Stimulated activated CD8-positive, alpha-beta memory T cell treated with anti-CD3 and anti-CD28 coated beads, Interleukin-7, amount 100 ng/mL, for 4 hours (primary cell): ENCODE measurements at places on chromosomes 7 and 10.

- DNase-seq = no peak
Measured at GRCh38 chr10:71124921-71125748, 87.2 kb upstream of the UNC5B start.

DNA sequence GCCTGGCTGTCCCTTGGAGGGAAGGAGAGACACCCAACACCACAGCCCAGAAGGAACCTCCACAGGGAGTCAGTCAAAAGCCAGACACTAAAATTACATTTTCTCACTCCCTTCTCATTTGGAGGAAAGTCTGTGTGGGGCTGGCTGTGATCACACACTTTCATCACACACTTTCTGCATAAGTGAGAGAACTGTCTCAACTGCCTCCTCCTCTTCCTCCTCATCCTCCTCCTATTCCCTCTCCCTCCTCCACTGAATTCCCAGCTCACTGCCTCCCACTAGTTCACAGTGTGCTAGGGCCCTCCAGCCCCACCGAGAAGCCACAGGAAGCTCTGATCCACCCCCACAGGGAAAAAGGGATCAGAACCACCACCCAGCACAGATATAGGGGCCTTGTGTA is 91.6 kb downstream of the KCNMA1 start:
- no peak for DNase-seq

- DNase-seq = no peak
Measured at GRCh38 chr10:133162910-133163856, 3.2 kb downstream of the KNDC1 start.

- DNase-seq = no peak
Measured at GRCh38 chr7:43170571-43170970, 58.1 kb downstream of the HECW1 start.

DNA sequence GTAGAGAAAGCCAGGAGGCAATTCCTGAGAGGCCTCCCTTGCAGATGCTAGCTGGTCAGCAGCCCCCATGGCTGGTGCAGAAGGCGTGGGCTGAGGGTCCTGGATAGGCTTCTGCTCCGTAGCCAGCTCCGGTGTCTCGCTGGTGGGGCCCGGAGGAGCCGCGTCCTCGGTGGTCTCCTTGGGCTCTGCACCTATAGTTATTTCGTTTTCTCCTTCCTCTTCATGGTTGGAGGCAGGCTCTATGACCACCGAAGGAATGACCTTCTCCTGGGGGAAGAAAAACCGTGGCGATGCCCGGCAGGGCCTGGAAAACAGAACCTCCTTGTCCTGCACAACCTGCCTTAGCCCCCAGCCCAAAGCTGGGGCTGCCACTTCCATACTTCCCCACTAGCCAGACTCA is 118.3 kb upstream of the TARP start:
- no peak for DNase-seq

DNA sequence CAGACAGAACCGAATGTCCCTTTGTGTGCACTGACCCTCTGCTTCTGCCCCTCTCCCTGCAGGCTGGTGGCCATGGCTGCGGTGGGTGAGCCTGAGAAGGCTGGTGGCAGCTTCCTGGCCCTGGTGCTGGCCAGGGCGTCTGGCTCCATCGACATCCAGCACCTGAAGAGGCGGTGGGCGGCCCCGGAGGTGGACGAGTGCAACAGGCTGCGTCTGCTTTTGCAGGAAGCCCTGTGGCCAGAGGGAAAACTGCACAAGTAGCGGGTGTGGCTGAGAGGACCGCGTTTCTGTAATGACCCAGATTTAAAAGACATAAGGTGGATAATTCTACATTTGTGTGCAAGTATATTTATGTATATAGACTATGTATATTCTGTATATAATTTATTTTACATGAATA is 89.2 kb downstream of the DYNC2I1 start:
- DNase-seq = no peak

GRCh38 chr10:12872577-12872976 is 128.9 kb downstream of the CCDC3 start:
- DNase-seq = no peak

GRCh38 chr10:129759214-129760002 is 204.7 kb downstream of the EBF3 start:
- no peak for DNase-seq

DNA sequence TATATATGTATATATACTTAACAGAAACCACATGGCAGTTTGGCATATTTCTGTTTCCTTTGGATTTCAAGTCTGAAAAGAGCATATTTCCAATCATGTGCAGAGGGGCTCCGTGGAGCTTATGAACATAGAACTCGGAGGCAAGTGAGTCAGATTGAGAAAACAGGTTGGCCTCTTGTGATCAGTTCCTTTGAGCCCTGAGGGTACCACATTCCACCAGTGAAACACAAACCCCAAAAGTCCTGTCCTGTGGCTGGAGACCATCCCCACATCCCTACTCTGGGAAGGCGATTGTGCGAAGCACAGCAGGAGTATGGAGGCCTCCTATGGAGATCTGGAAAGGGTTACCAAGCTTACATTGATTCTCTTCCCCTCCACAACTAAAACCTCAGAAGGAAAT is 196.7 kb upstream of the TMEM72 start:
- DNase-seq = no peak

DNA sequence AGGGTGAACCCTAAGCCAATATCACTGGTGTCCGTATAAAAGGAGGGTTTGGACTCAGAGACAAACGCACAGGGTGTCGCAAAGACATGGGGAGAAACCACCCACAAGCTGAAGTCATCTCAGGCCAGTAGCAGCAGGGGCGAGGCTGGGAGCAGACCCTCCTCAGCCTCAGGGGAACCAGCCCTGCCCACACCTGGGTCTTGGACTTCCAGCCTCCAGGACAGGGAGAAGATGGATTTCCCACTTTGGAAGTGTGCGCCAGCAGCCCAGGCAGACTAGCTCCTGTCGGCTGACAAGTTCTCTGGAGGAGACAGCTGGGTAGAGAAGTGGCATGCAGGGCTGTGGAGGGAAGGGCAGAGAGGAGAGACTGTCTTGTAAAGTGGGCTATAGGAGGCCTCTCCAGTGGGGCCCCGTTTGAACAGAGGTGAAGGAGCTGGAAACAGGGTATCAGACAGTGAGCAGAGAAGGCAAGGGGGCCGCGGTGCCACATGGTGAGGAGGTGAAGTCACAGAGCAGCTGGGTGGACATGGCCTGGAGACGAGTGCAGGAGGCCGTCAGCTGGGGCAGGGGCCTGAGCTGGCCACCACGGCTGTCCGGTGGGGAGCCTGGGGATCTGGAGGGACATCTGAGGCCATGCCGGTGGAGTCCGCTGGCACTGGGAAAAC is 475.6 kb downstream of the PTPRN2 start:
- no peak for DNase-seq

- DNase-seq = no peak
Measured at GRCh38 chr10:88361995-88362807, 220.9 kb downstream of the RNLS start.
